Spinal cord (tissue), 10 donors: ENCODE measurements at places on chromosomes 12 and 14.

GRCh38 chr12:100017056-100017455 lies 32.3 kb upstream of the ANKS1B start:
- DNase-seq = no peak

GRCh38 chr14:94469261-94469660 lies 6.7 kb downstream of the SERPINA9 start:
- no peak for DNase-seq

- DNase-seq = no peak
Observed at GRCh38 chr14:72925815-72926291, 411 bp upstream of the DCAF4 start.

- DNase-seq = no peak
Observed at GRCh38 chr12:56804684-56805083, 41.6 kb downstream of the HSD17B6 start.

GRCh38 chr14:68722968-68723566 lies 69.8 kb downstream of the ZFP36L1 start:
- DNase-seq = no peak

- DNase-seq = no peak
Observed at GRCh38 chr12:126040307-126040706, 975.1 kb downstream of the AACS start.

DNA sequence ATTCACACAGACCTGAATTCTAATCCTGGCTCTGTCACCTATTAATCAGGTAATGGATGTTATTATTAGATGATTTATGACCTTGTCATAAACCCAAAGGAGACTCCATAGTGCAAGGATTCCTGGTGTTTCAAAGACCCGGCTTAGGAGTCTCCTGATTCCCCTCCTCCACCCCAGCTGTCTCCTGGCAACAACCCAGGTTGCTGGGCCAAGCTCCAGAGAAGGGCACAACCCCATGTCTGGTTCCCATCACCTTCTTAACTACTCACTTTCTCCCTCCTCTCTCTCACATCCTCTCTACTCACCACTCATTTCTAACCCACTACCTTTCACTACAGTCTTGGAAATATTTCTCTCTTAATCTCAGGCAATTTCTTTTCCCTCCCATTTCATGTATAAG lies 41.6 kb downstream of the RHOJ start:
- DNase-seq = peak; percentile 25

DNA sequence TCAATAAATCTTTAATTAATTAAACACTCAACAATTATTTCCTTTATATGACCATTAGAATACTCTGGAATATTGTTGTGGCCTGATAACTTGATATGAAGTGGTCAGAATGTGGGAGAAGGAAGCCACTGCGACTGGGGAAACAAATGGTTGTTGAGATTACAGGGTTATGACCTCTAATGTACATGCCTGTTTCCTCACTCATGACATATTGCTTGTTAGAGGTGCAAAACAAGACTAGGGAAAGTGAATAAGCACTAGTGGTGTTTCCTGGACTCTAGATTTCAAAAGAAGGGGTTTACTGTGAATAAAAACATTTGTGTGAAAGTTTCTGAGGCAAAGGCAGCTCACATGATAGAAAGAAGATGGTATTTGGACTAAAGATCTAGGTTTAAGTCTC lies 53.3 kb downstream of the STAB2 start:
- DNase-seq = no peak

DNA sequence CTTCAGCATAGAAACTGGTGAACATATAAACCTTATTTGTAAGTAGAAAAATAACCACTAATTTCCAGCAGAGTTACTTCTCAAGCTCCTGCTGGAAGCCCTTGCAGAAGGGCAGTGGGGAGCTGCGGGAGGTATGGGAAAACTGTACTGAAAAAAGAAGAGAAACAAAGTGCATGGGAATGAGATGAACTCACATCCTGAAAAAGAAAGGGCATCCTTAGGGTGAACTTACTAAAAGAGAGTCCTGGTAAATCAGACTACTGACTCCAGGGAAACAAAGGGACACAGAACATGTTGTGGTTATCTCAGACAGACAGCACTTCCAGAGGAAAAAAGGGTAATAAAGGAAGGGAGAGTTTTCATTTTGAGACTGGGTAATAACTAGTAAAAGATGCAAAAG lies 515.1 kb downstream of the RPL10L start:
- DNase-seq = no peak

GRCh38 chr14:41302776-41303175 lies 303.9 kb upstream of the LRFN5 start:
- DNase-seq = no peak

DNA sequence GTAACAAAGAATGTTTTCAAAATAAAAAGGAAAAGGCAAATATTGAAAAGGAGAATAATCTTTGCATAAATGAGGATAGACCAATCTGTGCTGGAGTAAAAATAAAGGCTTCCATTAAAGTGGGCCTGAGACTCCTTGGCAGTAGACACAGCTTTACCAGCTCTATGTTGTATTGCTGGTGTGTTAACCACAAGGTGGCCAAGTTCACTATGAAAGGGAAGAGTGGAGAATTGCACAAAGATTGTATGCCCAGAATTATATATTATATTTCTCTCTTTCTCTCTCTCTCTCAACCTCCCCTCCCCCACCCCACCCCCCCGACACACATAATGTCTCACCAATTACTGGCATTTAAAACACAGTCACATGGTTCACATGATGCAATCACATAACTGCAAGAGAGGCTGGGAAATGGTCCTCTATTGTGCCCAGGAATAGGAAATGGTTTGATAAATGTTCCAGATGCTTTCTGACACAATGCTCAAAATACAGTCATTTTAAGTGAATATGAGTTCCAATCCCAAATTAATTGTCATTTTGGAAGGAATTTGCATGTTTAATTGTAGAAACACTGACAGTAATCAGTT lies 222.6 kb upstream of the SYT1 start:
- DNase-seq = no peak

DNA sequence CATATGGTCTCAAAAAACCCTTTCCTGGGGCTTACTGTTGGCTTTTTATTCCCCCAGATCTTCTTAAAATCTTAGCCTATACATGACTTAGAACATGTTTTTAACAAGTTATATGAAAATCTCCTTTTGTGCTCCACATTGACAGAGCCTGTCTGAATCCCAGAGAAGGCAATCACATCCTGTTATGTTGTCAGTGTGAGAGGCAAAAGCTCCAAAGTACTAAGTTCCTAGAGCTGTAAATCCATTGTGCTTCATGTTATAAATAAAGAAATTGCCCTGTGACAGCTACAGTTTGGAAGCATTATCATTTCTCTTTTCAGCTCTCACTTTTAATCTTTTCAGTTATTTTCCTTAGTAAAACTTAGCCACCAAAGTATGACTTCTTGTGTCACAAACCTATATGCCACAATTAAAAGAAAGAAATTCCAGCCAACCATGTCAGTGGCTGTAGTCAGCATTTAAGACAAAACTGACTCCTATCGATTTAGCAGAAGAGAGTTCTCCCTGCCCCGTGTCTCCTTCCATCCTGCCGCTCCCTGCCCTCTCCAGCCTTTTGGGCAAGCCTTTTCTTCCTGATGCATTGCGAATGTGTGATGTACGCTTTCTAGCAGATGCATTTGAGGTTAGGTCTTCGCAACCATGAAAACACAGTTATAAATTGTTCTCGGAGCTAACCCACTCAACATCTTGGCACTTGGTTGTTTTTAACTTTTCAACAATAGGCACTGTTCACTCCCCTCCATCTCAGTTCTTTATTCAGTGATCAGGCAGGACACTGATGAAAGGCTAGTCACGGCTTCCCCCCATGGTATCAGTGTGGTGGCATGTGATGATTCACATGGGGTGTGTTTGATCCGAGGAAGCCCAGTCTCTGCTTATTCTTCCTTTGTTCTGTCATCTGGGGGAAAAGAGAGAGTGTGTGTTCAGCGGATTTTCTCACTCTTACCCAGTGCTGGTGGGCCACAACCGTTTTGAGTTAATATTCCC lies 143.5 kb downstream of the SSPN start:
- DNase-seq = no peak

DNA sequence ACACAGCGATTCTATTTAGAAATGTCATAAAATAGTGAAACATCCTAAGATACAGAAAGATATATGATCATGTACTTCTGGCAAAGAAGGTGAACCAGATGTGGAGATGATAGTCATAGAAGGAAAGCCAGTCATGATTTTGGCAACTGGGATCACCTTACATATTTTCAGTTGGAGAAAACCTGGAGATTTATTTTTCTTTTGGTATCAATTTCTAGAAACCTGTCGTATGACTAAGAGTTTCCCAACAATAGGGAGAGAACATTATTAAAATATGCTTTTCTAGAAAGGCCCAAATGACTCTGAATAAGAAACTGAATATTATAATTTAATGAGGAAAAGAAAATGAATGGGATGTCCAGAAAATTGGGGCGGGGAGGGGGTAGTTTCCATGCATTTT lies 396.4 kb downstream of the ZFP36L1 start:
- no peak for DNase-seq

- no peak for DNase-seq
Observed at GRCh38 chr14:73712071-73712506, 2.1 kb downstream of the PNMA1 start.

DNA sequence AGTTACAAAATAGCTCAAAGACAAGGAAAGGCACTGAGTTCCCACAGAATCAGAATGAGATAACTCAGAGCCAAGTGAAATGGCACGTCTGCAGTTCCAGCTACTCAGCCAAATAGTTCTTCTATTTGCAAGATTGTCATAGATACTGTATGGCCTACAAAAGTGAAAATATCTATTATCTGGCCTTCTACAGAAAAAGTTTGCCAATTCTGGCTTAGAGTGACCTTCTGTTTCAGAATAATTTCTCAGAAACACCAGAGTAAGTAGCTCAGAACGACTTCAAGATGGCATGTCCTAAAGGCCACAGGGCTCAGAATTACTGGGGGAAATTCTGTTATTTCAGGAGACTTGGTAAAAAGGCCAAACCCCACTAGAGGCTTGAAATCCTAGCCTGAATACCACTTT lies 10.7 kb upstream of the RTRAF start:
- DNase-seq = no peak

DNA sequence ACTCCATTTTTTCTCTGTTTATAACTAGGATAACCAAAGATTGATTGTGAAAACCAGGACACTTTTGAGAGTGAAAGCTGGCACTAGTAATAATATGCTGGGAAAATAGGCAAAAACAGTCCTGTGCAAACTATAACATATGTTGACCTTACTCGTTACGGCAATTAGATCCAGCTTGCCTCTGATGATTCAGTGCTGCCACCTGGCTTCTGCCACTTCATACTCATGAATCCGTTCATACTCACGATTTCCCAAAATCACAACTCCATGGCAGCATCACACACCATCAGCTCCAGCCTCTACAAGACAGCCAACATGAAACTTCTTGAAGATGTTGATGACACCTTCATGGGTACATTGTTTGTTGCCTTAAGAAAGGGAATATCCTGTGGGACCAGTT lies 49.1 kb upstream of the CAND1 start:
- DNase-seq = no peak

DNA sequence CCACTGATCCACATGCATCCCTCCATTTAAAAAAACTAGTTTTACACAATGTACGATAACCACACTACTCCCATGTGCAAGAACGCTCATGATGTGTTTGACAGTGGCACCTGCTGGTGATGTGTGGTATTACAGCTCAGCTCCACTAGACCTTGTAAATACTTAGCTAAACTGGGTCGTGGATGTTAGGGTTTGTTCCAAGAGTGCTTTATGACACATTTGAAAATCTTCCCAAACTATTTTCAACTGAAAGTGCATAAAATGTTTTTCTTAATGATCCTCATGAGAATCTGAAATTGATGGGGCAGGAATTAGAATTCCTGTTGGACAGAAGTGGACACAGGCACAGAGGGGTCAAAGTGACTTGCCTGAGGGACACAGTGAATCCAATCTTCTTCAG lies 99.2 kb downstream of the SCARB1 start:
- DNase-seq = no peak

- no peak for DNase-seq
Observed at GRCh38 chr12:124437617-124438436, 129.6 kb downstream of the NCOR2 start.

GRCh38 chr14:91383439-91383838 lies 34.2 kb downstream of the CCDC88C start:
- DNase-seq = no peak

DNA sequence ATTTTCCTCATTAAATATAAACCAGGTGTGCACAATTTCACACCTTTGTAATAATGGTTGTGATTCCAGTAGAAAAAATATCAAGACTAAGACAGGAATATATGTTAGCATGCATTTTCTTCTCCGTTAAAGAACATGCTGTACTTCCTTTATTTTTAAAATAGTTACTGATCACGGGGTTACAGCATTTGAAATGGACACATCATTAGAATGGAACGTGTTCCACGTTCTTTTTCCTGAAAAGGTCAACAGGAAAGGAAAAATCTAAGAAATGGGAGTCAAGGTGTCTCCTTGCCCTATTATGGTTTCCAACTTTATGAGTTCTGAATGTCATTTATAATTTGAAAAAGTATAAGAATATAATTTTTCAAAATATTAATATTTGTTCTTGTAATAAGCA lies 1325.7 kb downstream of the SLC16A7 start:
- no peak for DNase-seq

- no peak for DNase-seq
Observed at GRCh38 chr12:52211716-52212585, 20.1 kb upstream of the KRT80 start.

DNA sequence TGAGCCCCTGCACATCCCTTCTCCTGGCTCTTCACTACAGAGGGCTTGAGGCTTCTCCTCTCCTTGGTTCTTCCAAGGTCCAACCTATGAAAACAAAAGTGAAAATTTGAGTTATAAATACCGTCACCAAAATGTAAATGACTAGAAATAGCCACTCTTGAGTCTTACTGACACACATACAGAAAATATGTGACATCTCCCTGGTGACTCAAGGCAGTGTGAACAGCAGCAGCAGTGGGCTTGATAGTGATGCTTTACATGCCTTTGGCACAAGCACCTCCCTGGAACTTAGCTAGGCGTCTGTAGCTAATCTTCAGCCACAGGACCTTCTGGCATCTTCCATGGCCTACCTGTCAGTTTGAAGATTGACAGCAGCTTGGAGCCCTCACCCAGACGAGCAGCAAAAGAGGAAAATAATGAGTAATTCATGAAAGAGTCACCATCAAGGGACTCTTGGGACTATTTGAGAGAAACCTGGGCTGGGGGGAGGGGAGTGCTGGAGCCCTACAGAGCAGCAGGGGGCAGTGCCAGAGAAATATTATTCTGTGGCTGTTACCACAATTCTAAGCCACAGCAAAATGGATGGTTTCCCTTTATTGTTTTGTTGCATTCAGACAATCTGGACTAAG lies 158.0 kb downstream of the KCNK10 start:
- DNase-seq = no peak

GRCh38 chr12:2333491-2334195 lies 280.9 kb downstream of the CACNA1C start:
- no peak for DNase-seq

DNA sequence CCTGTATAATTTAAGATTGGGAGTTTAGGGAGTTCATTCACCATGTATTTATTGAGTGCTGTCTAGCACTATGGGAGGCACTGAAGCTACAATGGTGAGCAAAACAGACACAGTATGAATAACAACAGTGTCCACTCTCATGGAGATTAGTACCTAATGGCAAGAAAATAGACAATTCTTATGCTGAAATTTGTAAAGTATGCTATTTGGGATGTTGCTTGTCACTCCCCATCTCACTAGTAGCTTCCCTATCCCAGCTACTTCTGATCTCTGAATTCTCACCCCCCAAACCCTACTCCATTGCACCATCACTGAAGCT lies 4.0 kb downstream of the GDF11 start:
- no peak for DNase-seq

- peak; percentile 90 for DNase-seq
Observed at GRCh38 chr12:80937391-80938238, at the start of gene LIN7A. TSS of gene LIN7A (minus strand) at chr12:80937934. CDS start at chr12:80937722, 212 bp downstream.

GRCh38 chr12:61870658-61871484 lies 389.3 kb upstream of the USP15 start:
- DNase-seq = no peak
